ENCODE measurements at places on chromosomes 12 and 14.
A peak's percentile ranks its signal among the peaks of the same experiment; 100 is the strongest.

DNA sequence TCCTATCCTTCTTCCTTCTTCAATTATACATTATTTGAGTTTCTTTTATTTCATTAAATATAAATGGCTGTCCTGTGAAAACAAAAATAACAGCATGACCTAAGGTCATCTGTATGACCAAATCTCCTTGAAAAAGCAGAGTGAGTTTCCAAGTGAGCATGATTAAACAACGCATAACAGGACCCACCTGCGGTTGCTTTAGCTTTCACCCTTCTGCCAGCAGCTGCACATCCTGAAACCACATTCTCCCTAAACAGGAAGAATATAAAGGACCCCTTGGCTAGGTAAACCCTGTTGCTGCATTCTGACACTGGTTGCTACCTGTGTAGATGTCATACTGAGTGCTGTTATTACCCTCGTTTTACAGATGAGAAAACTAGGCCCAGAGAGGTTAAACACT lies 42.8 kb upstream of the CPM start:
- DNase-seq, result no peak

DNA sequence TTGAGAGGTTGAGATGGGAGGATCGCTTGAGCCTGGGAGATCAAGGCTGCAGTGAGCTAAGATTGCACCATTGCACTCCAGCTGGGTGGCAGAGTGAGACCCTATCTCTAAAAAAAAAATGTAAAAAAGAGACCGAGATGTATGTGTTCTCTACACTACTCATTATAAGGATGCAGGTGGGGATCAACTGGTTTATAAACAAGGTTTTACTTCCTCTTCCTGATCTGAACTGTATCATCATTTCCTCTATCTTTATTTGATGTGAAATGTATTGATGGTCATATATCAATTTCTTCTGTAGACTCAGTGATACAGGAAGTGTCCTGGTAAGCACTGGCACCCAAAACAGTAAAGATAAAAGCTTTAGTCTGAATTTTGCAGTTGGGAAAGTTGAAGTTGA lies 20.1 kb upstream of the USP44 start:
- DNase-seq, result peak; percentile 39

- no peak for DNase-seq
These were observed 4.4 kb downstream of the CEBPE start for GRCh38 chr14:23114669-23115038.

DNA sequence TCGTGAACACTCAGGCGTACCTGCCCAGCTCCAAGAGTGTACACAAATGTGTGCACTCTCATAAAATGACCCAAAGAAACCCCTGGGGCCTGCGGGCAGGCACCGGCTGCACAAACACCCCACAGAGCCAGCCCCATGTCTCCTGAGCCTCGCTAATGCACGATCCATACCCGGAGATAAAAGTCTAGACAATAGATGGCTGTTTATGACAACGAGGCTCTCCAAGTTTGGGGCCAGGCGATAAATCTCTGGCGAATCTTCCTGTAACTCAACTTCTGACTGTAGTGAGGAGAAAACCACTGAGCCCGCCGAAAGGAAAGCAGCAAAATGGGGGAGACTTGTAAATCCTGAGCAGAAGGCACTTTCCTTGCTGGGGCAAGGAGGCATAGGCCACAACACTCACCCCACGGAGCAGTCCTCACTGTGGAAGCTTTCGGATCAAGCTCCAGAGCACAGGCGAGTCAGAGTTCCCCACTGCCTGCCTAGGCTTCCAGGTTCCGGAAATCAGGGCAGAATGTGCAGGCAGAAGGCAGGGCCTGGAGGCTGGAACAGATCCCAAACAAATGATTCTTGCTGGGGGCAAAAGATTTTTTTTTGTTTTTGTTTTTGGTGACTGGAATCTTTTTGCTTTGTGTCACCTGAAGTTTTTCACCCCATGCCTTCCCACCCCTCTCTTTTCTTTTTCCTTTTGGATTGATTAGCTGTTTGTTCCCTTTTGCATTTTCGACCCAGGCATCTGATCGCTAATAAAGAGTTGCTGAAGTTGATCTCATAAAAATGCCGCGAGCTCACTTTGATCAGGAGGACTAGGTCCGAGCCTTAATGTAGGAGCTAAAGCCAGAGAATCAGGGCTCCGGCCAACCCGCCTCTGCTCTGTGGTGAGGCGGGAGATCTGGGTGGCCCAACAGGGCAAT lies 4.5 kb upstream of the HOXC11 start:
- DNase-seq, result no peak

DNA sequence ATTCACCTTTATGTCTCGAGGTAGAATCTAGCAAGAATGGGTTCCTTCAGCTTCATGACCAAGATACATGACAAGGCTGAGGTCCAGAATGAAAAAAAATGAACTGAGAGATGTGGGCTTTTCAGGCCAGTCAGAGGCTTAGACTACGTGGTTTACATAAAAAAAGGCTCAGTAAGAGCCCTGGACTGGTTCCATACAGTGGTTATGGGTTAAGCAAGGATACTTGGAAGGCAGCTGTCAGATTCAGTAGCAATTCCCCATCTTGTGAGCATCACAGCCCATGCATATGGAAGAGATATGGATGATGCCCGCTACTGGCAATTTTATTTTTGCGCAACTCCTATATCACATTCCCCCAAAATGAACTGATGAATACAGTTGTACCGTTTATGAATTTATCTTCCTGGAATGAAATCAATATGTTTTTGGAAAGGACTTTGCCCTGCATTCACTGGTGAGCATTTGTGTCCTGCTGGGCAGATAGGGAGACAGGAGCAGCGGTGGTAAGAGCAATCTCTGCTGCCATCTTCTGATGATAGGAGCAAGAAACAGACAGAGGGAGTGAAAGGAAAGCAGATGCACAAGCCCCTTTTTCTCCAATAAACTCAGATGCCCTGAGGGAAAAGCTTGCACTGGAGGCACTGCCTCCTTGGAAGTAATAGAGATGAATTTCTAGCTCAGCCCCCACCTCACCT lies 280.4 kb downstream of the GALC start:
- DNase-seq, result peak; percentile 22

GRCh38 chr12:125192690-125193221 lies 127.5 kb downstream of the AACS start:
- DNase-seq, result no peak

DNA sequence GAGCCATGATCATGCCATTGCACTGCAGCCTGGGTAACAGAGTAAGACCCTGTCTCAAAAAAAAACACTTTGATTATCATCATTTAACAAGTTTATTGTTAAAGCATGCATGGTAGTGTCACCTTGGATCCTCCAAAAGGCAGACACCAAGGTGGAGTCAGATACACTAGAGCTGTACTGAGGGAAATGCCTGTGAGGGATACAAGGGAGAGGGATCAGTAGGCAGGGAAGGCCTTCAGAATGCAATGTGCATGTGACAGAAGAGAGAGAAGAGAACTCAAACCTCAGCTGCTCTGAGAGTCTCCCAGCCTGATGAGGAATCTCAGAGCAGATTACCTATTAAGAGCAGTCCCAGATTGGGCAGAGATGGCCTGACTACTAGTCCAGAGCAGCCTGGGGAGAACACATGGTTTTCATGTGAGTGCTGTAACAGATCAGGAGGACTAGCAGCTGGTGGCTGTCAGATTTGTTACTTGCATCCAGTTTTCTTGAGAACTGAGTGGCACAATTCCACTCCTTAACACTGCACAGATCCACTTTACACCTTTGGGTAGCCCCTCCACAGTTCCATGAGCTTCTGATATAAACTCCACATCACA lies 38.0 kb upstream of the A2ML1 start:
- no peak for DNase-seq

GRCh38 chr12:76762601-76762980 lies 1.3 kb upstream of the ZDHHC17 start:
- DNase-seq, result no peak

DNA sequence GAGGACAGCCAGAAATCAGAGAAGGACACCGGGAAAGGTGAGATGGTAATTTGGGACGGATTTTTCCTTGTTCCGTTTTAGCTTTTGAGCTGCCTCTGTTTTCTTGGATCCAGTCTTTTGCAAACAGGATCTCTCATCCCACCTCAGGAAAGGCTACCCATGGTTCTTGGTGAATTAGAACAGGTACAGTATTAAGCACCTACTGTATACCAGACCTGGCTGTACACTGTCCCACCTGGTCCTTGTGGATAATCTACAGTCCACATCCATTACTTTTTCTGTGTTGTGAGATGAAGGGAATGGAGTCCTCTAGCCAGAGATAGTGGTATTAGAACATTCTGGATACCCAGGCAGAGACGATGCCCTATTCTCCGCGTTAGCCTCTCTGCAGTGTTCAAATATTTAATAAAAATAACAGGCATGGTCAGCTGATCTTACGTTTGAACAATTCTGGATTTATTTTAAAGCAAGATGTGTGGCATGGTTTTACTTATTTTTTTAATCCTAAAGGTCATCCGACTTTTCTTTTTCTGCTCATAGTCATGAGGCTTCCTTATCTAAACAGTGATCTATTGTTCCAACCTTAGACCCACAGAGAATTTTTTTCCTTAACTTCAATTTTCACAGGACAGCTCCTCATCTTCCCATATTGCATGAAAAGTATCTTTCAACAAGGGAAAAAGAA lies 18.8 kb downstream of the PLXNC1 start:
- DNase-seq, result no peak

DNA sequence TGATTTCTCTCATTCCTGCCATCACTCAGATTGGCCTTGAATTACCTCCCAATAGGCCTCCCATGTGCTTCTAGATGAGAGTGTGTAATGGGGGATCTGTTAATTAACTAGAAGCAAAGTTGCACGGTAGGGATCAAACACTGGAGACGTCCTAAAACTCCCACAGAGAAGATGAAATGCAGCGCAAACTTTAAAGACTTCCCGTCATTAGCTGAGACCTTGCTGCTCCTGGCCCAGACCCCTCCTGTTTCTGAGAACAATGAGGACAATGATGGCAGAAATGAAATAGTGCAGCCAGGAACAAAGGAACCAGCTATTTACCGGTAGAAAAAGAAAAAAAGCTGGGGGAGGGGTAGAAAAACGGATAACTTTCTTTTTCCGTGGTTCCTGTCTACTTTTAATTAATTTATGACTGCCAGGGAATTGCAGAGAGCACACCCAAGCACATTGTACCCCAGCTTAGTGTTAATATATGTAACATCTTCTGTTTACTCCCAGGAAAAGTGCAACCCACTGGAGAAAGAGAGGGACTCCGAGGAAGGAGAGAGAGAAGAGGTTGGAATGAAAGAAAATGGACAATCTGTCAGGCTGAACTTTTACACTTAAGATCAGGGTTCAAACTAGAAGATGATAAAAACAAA lies 280.7 kb upstream of the SOX5 start:
- DNase-seq, result no peak

DNA sequence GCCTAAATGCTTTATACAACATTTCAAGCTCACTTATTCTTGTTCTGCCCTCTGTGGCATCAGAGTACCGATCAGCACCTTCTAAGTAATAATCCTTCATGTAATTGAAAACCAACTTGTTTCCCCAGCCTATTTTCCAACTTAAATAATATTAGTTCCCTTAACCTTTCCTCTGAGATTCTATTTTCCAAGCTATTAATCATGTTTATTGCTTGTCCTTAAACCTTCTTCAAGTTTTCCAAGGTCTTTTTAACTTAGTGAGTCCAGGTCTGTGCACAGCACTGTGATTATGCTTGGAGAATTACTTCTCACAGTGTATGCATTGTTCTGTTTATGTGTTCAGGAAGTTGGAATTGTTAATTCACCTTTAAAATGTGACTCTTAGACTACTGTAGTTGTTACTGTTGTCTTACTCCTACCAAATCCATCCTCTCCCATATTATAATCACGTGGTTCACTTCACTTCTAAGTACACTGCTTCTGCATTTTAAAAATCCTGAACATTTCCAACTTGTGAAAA lies 1039.3 kb upstream of the FOXG1 start:
- DNase-seq, result no peak

DNA sequence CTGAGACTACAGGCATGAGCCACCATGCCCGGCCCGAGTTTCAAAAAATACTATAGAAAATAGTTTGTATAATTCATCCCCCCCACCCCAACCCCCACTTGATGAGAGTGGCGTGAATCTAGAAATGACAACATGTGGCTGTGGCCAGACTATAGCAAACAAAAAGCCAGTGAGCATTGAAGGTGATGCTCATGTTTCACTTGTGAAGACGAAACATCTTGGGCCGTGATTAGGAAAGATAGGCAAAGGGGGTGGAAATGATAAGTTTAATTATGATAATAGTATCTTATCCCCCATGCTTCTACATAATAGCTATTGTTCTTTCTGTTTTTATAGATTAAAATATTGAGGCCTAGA lies 8.5 kb downstream of the BORCS5 start:
- no peak for DNase-seq

- DNase-seq, result no peak
These were observed 45.0 kb downstream of the SH2B3 start for GRCh38 chr12:111450676-111451075.

DNA sequence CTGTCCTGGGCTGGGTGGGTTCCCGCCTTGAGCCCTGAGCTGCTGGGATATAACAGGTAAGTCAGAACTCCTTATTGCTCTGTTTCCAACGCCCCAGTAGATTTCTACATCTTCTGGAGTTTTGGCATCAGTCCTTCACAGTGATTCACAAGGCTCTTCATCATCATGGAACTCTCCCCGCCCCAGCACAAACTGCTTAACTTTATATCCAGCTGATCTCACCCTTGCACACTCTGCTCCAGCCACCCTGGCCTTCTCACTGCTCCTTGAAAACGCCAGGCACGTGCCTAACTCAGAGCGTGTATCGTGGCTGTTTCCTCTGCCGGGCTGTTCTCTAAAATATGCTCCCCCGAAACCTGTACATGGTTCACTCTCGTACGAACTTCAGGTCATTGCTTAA lies 264.9 kb downstream of the NOVA1 start:
- no peak for DNase-seq

GRCh38 chr14:22200977-22201605 lies 387.9 kb downstream of the DAD1 start:
- DNase-seq, result peak; percentile 81

GRCh38 chr14:55706893-55707292 lies 126.9 kb downstream of the KTN1 start:
- peak; percentile 86 for DNase-seq

- DNase-seq, result no peak
These were observed 16.5 kb upstream of the LUM start for GRCh38 chr12:91127751-91128150.

GRCh38 chr12:54229624-54230212 lies 40.9 kb upstream of the SMUG1 start:
- no peak for DNase-seq

DNA sequence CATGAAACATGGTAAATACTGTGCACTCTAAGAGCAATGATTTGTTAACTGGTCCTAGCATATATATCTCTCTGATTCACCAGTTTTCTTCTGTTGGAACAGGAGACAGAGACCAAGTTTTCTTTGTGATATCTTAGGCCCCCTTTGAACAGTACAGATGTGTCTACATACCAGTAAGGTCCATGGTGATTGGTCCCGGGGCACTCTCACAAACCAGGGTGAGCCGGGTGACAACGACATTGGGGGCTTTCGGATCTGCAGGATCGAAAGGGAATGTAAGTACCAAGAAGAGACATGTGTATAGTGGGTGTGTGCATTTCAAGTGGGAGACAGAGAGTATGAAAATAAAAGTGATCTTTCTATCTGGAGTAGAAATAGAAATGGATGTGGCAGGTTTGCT lies 11.3 kb upstream of the ERP27 start:
- no peak for DNase-seq

- DNase-seq, result no peak
These were observed 352.1 kb downstream of the ATP23 start for GRCh38 chr12:58293308-58293982.

GRCh38 chr12:10409392-10409791 lies at the start of gene KLRC4:
TSS of gene KLRC4 (minus strand) at chr12:10409757. CDS start at chr12:10409575, 182 bp downstream.
- DNase-seq, result peak; percentile 92

Data from MV-4-11 (cell line).